Muscle of arm (tissue), 14 donors: ENCODE measurements at places on chromosomes 13 and 19.
A peak's percentile ranks its signal among the peaks of the same experiment; 100 is the strongest.

GRCh38 chr13:39612023-39612637 lies 9.1 kb upstream of the LHFPL6 start:
- DNase-seq: peak; percentile 75

GRCh38 chr13:46908501-46908900 lies 11.6 kb upstream of the HTR2A start:
- DNase-seq: no peak

- no peak for DNase-seq
Measured at GRCh38 chr13:41402691-41403511, 54.4 kb upstream of the RGCC start.

DNA sequence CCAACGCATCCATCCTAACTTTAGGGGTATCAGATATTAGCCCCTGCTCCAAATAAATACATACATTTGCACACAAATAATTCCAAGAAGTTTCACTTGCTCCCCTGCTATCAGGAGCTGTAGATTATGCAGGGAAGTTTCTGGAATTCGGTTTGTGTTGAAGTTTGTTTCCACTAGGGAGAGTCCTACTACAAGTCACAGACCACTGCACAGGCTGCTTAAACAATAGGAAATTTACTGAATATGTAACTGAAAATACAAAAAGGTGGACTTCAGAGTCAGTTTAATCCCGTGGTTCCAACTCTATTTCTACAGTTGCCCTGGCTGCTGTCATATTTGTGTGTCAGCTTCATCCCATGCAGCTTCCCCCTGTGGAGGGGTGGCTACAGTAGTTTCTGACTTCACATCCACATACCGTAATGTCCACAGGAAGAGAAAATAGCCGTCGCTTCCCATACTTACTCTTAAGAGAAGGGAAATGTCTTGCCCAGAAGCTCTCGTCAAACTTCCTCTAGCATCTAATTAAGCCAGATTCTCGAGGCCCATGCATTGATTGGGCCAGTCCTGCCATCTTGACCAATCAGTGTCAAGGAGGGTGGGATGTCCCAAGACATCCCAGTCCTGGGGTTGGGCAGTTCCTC lies 286.6 kb downstream of the COG6 start:
- no peak for DNase-seq

DNA sequence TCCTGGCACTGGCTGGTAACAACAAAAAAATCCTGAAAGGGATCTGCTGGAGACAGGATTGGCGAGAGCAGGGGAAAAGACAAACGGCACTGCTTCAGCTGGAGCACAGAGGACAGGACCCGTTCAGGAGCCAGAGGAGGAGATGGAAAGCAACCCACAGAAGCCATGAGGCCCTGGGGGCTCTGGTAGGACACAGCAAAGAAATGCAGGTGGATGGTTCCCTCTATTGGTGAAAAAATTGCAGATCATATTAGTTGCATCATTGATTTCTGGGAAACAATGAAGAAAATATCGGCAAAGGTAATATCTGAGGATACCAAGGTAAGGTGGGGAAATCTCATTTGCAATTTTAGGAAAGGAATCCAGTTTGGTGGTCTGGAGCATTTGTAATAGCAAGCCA lies 25.7 kb upstream of the TPP2 start:
- no peak for DNase-seq
